ENCODE measurements at places on chromosomes 16 and 17.
A peak's percentile ranks its signal among the peaks of the same experiment; 100 is the strongest.

DNA sequence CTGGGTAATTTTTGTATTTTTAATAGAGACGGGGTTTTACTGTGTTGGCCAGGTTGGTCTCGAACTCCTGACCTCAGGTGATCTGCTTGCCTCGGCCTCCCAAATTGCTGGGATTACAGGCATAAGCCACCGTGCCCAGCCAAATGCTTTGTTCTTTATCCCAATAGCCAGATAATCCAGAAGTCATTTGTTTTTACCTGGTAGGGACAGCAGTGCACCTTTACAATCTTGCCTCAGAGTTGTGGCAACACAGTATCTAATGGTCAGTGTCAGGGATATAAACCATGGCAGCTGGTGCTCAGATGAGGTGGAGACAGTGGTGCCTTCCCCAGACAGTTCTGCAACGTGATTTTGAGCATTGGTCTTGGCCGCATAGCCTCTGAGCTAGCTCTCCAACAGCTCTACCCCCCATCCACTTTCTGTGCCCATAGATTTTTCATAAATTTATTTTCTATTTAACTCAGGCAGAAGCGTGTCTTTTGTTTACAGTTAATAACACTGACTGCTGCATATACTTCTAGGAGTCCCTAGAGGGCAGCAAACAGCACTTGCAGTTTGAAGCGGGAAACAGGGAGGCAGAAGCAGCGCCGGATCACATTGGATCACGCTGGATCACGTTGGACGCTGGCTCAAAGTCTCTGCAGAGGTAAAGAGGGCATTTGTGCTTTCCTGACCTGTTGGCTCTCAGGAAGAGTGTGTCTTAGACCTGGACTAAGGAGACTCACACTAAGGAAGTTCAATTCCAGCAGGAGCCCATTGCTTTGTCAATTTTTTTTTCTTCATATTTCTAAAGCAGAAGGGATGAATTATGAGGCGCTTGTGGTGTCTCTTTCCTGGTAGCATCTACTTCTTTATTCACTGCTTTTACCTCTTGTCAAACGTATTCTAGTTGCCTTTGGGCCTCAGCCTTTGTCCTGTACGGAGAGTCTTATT is 5.1 kb upstream of the GGT6 start:
- peak; percentile 22 for DNase-seq

DNA sequence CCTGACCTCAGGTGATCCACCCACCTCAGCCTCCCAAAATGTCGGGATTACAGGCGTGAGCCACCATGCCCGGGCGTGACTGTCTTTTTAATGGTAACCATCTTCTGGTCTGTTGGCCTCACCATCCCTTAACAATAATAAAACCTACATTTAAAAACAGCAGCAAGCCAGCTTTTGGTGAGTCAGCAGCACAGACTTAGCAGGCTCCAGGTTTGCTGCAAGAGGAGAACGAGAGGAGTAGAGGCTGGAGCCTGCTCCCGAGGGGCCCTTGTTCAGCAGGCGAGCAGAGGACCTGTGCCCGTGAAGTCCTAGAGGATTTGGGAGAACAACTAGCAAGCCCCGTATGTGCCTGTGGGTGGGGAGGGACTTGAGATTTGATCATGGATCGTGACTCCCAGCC is 35.7 kb downstream of the MYH13 start:
- no peak for DNase-seq

DNA sequence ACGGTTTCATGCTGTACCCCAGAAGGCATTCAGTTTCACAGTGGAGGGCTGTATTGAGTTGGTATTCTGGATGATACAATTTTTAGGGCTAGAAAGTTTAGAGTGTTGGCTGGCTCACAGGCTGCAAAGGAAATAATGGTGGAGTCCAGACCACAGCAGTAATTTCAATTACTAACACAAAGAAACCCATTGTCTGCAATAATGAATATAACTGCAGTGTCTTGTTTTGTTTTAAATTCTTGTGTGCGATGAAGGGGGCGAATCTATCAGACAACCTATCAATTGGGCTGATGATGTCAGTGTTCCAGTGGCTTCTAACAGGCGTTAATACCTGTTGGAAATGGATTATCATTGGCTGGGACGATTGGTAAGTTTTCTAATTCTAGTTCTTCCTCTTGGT is 1.5 kb downstream of the SP2 start:
- no peak for DNase-seq

DNA sequence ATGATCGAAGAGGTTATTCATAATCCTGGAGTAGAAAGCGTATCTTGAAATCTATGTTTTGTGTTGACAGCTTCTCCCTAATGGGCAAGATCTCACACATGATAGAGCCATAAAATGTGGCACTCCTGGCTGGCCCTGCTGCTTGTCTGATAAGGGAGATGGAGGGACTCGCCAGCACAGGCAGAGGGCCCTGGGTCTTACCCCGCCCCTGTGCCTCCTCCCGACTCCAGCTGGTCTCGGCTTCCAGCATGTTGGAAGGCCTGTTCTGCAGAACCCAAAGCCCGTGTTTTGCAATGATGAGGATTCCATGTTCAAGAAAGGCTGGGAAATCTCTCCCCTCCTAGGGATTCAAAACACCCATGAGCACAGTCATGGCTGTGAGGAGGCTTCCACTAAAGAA is 106.7 kb upstream of the SDK2 start:
- no peak for DNase-seq

DNA sequence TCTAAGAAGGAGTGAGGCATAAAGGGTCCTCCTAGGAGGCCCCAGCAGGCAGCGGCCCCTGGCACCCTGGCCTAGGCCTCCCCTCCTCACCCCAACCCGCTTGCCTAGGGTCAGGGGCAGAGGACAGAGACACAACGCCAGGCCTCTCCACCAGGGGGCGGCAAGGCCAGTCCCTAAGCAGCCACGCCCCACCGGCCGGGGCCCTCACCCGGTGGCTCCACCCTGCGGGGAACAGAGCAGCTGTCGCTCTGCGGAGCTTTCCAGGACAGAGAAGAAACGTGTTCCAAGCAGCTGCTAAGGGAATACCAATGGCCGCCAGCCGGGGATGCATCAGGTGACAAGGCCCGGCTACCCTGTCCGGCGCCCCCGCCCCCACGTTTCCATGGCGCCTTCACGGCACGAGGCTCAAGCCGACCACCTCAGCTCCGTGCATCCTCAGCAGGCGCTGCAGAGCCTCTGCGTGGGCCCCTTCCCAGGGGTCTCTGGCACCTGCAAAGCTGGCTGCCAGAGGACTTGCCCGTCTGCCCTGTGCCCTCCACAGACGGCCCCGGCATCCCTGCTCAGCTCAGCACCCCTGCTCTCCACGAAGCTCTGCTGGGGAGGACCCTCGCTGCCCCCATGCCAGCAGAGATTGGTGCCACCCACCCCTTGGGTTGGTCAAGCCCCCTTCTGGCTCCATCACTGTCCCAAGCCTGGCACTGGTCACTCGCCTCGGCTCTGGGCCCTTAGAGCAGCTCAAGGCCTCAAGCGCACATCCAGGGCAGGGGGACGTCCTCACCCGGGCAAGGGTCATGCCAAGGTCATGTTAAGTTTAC is 5.6 kb downstream of the ZNF598 start:
- no peak for DNase-seq

DNA sequence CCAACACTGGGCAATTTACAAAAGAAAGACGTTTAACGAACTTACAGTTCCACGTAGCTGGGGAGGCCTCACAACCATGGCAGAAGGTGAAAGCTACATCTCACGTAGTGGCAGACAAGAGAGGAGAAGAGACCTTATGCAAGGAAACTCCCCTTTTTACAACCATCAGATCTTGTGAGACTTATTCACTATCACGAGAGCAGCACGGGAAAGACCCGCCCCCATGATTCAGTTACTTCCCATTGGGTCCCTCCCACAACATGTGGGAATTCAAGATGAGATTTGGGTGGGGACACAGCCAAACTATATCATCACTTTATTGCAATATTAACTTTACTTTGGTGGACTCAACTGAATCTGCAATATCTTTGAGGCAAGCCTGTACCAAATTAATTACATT is 11.9 kb upstream of the ENGASE start:
- DNase-seq = no peak

DNA sequence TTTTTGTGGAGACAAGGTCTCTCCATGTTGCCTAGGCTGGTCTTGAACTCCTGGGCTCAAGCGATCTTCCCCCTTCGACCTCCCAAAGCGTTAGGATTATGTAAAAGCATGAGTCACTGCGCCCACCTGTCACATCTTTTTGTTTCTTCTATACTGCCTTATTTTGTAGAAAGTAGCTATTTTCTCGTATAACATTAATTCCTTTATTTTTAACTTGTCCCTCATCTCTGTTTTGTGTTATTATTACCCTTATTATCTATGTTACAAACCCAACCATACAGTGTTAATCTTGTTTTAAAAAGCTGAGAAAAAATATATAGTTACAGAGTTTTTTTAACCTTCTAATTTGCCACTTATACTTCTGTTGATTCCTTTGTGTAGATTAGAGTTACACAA is 1.4 kb upstream of the TXNDC11 start:
- DNase-seq = no peak

- DNase-seq = no peak
These were observed 2.8 kb downstream of the MAPK8IP3 start for GRCh38 chr16:1708768-1709180.

DNA sequence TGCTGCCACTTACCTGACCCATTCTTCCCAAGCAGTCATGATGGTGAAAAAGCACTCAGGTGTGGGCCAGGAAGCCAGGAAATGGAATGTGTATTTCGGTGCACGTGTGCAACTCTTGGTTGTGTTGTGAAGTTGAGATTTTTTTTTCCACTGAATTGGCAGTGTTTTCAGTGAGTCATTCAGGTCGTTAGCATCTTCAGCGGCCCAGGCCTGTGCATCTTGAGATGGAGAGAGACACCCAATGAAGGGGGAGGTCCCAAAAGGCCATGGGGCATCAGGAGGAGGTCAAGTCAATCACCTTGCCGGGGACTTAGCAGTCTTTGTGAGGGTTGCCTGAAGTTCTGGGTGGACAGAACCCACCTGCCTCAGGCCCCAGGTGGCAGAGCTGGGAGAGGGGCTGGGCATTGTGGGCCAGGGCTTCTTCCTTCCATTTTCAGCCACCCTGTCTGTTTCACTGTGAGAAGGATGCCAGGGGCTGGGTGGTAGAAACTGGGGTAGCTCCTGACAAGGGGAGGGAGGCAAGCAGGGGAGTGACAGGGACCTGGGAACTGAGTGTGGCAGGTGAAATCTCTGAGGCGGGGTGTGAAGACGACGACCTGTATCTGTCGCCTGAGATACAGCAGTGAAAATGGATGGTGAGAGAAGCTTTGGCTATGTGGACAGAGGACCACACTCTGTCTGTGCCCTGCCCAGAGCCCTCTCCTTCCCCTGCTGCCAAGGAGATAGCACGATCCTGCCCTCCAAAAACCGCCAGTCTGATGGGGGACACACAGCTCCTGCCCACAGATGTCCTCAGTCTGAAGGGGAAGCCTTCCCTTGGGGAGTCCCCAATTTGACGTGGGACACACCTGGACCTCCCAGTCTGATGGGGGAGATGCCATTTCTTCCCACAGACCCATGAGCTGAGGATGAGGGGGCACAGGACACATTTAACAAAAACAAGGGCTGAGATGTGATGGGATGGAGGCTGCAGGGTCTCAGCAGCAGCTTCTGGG is 11.9 kb downstream of the TBKBP1 start:
- no peak for DNase-seq

- no peak for DNase-seq
These were observed 128.0 kb upstream of the CACNG5 start for GRCh38 chr17:66706851-66707450.

- DNase-seq = no peak
These were observed 3.5 kb downstream of the CTRB1 start for GRCh38 chr16:75222271-75222783.

Measured in fibroblast of skin of left biceps (primary cell).